Central memory CD4-positive, alpha-beta T cell (primary cell): ENCODE measurements at places on chromosomes 5 and 9.

DNA sequence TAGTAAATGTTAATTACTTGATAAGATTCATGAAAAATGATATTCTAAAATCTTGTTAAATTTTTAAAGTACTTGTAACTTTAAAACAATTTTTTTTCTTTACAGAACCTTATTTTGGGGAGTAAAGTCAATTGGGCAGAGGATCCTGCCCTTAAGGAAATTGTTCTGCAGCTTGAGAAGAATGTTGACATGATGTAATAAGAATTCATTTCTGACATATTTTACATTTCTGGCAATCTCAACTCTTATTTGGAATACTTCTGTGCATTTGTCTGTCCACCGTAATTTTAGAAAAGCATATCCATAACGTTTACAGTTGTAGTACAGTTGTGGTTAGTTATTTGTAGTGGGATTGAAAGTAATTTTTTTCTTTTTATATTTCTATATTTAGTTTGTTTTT, 20.2 kb downstream of the CENPH start:
- DNase-seq, result no peak

- peak; percentile 52 for DNase-seq
Measured at GRCh38 chr9:19085295-19085694, 17.4 kb downstream of the HAUS6 start.

GRCh38 chr5:164688437-164688836, 1183.0 kb downstream of the MAT2B start:
- DNase-seq, result no peak

DNA sequence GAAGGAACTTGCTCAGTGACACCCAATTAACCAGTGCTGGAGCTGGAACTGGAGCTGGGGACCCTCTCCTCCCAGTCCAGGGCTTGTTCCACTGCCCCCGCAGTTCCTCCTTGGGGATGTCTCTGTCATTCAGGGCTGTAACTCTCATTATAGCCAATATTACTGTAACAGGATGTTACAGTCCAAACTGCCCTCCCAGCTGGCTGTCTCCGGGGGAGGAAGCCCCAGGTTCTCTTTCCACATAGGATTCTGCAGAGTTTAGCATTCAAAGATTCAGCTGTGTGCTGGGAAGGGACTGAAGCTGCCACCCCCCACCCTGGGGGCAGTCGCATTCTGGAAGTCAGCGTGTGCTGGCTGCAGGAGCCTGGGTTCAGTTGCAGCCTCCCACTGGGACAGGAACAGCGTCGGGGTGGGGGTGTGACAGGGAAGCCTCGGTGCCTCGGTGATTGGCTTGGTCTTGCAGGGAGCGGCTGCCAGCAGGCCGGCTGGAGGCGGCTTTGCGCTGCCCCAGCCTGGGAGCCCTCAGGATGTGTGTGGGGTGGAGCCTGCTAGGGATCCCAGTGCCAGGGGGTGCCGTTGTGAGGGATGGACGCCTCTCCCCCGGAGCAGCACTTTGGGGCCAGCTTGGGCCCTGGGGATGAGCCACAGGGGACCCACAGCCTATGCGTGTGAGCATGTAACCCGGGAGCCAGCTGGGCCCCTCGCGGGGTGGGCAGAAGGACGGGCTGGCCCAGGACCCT, 101.1 kb downstream of the RGS3 start:
- no peak for DNase-seq

DNA sequence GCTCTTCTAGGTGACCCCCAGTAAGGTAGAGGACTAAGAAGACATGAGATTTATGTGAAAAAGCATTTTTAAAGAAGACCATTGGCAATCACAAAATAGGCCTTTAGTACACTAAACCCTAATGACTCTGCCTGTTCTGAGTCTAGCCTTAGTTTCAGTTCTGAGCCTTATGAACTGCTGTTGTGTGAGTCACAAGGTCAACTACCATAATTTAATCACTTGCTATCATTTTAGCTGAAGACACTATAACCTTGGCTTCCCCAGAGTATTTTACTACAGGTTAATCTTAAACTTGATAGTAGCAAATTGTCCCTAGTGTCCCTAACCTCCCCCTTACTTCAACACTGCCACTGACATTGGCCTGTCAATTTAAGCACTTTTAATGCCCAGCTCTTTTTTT, 34.4 kb downstream of the APC start:
- DNase-seq, result no peak

DNA sequence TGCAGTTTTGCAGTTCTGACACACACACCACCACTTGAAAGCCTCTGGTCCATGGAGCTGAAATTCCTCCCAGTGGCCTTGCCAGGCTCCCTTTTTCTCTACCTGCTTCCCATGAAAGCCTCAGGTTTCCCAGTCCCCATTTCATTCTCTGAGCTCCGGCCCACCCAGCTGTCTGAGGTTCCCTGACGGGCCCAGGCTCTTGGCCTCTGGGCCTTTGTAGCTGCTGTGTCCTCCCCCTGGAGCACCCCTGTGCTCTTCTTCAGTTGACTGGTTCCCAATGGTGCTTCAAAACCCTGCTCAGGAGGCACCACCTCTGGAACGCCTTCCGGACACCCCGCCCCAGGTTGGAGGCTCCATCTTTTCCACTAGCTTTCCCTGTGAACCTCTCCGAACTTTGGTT, 155.9 kb upstream of the SHB start:
- DNase-seq, result no peak

DNA sequence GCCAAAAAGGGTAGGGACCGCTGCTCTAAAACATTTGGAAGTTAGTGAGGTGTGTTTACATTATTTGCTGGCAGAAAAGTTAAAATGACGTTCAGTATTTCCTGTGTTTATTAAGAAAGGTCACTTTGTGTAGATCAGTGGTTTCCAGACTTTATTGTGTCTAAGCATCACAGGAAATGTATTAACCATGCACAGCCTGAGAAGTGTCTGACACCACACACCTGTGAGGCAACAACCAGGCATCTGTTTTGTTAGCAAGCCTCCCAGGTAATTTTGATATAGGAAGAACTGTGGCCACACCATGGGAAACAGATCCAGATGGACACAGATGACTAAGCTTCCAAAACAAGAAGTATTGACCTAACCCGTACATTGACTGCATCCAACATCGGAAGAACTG, 12.0 kb downstream of the TTC1 start:
- no peak for DNase-seq

DNA sequence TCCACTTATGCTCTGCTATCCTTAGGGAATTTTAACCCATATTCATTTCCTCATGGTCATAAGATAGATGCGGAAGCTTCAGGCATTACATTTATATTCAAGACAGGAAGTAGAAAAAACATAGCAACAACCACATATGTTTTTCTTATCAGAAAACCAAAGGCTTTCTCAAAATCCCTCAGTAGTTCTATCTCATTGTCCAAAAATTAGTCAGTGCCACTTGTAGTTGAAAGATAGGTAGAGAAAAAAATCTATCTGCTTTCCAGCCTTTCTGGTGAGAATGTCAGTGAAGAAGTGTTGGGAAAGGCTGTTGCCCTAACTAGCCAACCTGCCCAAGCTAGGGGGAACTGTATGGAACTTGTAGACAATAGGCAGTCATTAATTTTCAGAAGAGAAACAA, 23.5 kb upstream of the MOCS2 start:
- no peak for DNase-seq
